ENCODE measurements at places on chromosomes 7 and 10.

- DNase-seq: no peak
Measured at GRCh38 chr10:8254350-8254749, 199.9 kb downstream of the GATA3 start.

GRCh38 chr7:4100691-4101090 is 581.4 kb upstream of the FOXK1 start:
- DNase-seq: no peak

GRCh38 chr10:95543459-95543858 is 17.7 kb downstream of the SORBS1 start:
- DNase-seq: no peak

DNA sequence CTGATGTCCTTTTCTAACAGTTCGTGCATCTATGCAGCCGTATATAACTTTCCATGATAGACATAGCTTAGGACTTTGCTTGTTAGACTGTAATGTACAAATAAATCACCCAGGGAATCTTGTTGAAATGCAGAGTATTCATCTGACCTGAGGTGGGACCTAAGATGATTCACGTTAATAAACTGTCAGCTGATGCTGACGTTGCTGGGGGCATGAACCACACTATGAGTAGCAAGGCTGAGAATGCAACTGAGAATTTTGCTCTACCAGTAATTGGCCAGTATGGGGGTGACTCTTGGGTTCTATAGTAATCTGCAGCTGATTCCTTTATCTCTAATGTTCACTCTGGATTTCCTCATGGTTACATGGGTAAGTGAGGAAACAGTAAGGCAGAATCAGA is 130.1 kb upstream of the MALRD1 start:
- peak; percentile 96 for DNase-seq

GRCh38 chr7:84073186-84073875 is 121.3 kb downstream of the SEMA3A start:
- DNase-seq: peak; percentile 64

DNA sequence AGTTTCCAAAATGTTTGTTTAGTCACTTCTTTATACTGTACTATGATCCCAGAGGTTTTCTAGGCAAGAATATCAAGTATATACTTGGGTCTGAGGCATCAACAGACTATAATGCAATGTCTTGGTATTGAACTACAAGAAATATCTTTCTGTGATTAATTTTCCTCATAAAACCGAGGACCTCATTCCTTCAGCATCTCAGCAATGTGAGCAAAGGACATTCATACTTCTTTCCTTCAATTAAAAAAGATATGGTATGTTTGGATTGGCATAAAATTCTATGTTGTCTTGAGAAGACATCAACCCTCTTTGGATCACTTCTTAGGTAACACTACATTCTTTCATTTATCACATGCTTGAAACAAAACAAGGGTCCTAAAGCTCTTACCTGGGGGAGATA is 524.5 kb downstream of the PHTF2 start:
- DNase-seq: no peak

DNA sequence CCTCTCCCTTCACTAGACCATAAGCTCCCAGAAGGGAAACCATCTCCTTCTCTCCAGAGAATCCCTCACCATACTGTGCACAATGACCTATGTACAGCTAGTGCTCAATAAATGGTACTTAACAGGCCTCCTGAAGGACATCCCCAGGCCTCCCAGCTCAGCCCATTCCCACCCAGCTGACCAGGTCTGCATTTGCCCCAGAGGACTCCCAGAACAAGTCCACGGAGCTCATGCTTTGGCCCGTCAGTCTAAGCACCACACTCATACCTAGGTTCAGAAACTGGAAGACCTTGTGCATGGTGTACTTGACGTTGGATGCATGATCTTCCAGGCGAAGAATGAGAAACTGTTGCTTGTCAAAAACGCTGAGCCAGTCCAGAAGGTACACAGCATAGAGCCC is 81.3 kb downstream of the CHST15 start:
- no peak for DNase-seq

GRCh38 chr7:117362294-117362888 is 39.5 kb upstream of the WNT2 start:
- DNase-seq: no peak

DNA sequence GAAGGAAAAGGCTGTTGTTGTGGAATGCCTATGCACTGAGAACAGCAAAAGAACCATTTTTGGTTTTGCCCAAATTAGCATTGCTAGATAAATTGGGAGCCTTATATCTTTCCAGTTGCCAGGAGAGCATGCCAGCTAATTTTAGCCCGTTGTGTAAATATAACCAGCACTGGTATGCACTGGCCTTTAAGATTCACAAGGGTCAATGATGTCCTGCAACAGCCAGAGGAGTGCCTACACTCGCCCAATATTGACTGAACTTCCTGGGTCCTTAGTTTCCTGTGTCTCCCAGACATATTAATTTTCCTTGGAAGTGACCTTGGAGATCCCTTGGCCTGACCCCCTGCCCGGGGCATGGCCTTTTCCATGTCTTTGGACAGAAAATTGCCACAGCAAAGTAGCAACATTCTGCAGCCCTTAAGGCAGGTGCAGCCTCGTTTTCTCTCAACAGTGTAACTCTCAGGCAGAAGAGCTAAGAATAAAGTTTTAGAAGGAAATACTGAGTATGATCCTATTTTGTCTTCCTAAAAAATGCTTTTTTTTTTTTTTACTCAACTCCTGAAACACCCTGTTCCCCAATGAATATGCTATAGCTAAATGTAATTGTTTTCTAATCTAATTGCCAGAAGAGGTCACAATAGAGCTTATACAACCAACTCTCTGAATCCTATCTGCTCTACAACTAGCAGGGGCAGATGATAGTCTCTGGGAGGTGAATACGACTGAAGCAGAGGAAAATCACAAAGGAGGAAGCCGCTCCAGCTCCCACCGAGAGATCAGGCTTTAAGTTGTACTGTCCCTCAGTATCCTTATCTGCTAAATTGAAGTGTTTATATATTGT is 131.9 kb upstream of the PCGF5 start:
- DNase-seq: peak; percentile 34

DNA sequence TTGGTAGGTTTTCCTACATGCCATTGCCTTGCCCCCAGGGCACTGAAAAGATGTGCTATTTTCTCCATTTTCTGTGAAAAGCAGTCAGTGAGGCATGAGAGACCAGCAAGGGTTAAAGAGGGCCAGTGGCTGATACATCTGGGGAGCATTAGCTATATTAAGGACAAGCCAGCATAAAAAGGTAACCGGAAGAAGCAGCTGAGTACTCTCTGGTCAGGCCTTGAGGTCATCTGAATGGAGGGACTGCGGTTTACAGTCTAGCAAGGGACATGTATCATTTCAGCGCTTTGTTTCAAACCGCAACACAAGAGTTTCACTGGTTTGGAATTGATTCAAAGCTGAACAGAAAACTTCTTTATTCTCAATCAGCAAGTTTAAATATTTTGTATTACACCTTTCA is 120.4 kb downstream of the EPDR1 start:
- DNase-seq: peak; percentile 69

DNA sequence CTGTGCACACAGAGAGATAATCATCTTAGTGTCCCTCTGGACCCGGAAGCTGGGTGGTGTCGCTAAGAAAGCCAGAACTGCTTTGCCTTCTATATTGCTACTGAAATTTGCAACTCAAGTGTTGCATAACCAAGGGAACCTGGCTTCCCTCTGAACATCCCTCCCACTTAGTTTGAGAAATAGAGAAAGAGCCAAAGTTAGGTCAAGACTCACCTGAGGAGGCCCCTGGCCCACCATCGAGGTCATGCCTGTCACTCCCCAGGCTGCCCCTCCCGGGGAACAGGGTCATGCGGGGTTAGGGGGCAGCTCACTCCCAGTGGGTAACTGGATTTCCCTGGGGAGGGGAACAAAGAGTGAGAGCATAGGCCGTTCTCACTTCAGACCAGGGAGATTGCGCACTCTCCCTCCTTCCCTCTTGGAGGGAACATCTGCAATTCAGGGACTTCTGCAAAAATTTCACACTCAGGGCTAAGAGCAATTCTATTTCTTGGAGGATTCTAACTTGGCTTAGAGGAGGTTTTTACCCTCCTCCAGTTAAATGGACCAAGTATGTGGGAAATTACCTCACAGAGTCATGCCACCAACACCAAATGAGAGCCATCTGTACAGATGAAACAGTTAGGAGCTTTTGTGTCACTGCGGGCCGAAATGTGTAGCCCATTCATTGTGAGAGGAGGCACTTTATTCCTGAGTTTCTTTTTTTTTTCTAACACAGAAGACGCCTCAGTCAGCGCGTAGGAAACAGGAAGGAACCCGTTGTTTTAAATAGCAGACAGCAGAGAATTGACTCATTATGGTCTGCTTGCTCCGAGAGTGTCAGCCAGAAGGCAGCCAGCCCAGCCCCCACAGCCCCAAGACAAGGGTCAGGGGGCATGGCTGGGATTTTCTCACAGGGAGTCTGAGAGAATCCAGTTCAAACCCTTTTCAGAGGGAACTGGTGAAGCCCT is 221.3 kb downstream of the ARHGAP12 start:
- DNase-seq: peak; percentile 86

GRCh38 chr7:101924171-101924570 is 106.7 kb downstream of the CUX1 start:
- peak; percentile 77 for DNase-seq

GRCh38 chr7:2864999-2865670 is 21.0 kb upstream of the GNA12 start:
- peak; percentile 76 for DNase-seq

- peak; percentile 98 for DNase-seq
Measured at GRCh38 chr10:24901686-24902399, 50.6 kb downstream of the PRTFDC1 start.

DNA sequence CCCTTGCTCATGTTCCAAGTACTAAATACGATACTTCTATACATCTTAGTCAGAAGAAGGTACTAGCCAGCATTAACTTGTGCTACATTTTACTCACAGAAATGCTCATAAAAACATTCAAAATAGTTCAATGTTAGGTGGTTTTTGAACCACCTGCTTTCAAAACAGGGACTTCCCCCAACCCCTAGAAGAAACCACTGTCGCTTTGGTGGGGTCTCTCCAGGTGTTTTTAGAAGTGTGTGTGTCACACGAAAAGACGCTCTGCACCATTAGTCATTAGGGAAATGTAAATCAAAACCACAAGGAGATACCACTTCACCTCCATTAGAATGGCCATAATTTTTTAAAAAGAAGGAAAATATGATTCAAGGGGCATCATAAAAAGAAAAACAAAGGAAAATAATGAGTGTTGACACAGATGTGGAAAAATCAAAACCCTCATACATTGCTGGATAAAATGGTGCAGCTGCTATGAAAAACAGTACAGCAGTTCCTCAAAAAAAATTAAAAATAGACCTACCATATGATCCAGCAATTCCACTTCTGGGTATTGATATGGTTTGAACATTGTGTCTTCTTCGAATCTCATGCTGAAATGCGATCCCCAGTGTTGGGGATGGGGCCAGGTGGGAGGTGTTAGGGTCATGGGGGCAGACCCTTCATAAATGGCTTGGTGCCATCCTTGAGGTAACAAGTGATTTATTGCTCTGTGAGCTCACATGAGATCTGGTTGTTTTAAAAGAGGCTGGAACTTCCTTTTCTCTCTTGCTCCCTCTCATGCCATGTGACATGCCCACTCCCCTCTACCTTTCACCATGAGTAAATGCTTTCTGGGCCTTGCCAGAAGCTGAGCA is 74.2 kb downstream of the MALSU1 start:
- peak; percentile 34 for DNase-seq

- DNase-seq: no peak
Measured at GRCh38 chr7:32515890-32516550, 20.7 kb downstream of the AVL9 start.

DNA sequence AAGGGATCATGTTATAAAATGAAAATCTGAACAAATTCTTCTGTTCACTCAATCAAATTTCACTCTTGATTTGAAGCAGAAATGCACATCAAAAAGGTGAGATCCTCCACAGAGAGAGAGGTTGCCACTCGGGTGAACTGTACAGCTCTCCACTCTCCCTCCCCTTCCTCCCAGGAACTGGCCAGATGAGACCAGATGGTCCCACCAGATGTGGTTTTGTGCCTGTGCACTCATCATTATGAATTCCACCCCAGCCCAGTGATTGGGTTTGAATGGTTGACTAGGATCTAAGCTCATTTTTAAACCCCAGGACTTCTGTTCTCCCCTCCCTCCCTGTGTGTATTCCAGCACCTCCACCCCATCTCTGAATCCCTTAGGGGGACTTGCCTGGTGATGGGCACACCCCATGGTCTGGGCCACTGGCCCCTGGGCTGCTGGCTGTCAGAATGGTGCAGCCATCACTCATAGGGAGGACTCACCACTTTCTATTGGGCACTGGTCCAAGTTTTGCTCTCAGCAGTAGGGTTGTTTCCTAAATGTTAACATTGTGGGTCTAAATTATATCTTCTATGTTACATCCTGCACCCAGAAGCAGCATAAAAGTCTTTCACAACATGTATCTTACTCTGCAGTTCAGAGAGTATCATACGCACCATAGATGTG is 393.1 kb downstream of the TNS3 start:
- DNase-seq: no peak

DNA sequence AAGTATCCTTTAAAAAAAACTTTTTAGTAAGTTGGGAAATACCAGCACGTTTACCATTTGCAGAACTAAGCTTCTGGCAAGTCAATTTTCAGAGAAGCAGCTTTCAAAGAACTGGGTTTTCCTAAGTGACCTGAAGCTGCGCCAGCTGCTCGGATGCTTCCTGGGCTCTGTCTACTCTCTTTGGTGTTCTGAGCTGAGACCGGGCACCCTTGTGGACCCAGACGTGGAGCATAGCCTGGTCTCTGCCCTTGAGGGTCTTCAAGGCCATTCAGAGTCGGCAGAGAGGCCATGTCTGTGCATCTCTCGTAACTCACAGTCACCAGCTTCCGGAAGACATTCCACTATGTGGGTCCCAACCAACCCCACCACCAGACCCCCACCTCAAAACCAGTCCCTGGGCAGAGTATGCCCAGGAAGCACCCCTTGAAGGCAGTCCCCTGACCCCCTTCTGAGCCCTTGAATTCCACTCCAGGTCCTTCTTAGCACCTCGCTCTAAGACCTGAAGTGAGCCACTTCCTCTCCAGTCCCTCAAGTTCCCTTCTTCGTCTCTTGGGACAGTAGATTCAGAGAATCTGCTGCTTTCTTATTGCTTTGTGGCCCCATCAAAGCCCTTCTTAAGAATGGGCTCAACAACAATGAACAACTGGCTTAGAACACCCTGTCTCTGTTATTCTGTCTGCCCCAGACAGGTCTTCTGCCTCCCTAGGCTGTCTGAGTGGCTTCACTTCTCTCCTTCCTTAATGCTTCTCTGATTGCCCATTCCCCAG is 8.5 kb downstream of the CALML5 start:
- no peak for DNase-seq

DNA sequence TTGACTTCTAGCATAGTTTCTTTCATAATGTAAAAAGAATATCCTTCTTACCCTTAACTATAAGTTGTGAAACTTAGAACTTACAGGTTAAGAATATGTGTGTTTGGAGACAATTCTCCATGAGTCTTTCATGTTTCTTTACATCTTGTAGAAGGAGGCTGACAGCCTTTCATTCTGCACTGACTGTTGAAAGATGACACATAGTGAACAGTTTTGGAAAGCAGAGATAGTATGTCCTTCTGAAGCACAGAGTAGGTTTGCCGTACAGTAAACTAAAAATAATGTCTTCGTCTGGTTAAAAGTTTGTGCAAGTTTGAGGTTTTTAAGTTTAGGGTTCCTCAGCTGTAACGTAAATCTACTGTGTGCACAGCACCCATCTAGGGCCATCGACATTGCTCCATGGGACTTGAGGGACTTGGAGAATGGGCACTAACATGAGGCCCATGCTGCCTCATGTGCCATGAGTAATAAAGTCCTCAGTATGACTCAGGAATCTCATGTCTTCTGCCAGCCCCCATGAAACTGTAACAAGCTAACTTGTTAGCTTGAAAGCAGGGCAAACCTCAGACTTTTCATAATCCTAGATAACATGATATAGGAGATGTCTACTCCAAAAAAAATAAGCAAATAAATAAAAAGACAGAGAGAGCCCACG is 24.5 kb upstream of the ELAPOR2 start:
- DNase-seq: no peak

All from fibroblast of upper back skin (primary cell).